A172 (cell line): ENCODE measurements at places on chromosomes 2 and 18. TPM values are rescaled to one million over a fixed set of nuclear protein-coding genes. Genes with fewer than 3 reads are reported as not detected.
A peak's percentile ranks its signal among the peaks of the same experiment; 100 is the strongest.

DNA sequence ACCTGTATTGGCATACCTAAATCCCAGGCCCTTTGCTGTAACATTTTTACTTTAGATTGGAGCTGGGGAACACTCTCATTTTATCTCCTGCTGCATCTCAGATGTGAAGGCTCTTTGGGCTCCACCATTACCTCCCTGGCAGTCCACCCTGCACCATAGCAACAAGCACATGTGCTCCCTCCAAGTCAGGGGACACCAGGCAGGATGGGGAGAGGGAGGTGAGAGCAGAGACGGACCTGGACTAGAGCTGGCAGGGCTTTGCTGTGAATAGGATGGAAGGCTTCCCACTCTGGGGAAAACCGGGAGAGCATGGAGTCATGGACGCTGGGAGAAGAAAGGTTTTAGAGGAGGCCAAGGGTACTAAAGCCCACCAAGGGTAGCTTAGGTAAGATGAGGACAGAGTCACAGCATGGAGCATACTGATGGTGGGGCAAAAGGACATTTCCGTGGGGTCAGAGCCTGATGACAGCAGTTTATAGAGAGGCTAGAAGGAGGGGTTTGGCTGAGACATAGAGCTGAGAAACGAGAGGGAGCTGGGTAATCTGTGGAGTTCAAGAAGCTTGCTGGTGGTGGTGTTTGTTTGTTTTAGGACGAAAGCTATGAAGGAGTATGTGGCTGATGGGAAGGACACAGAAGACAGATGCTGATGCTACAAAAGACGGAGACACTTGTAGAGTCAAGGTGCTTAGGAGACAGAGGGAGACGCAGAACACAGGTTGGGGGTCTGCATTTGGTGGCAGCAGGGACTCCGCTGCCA lies 134.8 kb downstream of the COL6A3 start:
- DNase-seq, result no peak

Gene LRRC30
- not detected in 2 replicates for total RNA-seq

Gene TMEM163
- 0.43 and 0.91 TPM in 2 replicates for total RNA-seq

DNA sequence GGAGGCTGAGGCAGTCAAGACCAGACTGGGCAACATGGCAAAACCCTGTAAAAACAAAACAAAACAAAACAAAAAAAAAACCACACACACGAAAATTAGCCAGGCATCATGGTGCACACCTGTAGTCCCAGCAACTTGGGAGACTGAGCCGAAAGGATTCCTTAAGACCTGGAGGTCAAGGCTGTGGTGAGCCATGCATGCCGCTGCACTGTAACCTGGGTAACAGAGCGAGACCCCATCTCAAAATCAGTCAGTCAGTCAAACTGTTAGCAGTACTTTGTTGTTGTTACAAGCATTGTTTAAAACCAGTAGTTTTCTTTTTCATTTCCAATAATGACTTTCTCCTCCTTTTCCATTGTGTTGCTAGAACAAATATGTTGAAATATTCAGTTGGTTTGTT lies 21.7 kb downstream of the EPB41L5 start:
- no peak for DNase-seq

DNA sequence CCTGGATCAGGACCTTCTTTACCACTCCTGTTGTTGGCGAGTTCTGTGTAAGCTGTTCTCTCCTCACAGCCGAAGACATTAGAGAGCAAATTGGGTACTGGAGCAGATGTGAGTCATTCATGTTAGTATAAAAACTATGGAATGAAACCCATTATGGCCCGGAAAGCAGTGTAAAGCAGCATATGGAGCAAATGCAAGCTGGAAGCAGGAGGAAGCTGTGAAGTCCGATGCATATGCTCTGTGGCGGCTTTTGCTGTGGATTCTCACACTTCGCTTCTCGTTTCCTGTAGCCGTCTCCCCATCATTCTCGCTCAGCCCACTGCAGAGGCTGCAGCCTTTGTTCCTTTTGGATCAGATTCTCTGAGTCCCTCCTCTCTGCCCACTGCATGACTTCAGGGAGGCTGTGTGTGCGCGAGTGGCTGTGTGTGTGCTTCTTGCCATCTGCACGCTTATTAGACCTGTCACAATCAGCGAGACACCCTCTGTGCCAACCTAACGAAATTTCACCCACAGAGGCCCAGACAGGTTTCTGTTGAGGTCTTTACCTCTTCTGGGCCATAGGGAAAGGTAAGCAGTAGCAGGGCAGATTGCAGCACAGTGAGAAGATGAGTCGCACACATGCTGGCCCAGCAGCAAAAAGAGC lies 3.3 kb upstream of the GALNT14 start:
- DNase-seq, result no peak

- no peak for DNase-seq
These were observed 168.7 kb downstream of the DDX1 start for GRCh38 chr2:15760232-15760910.

- DNase-seq, result no peak
These were observed 547.3 kb downstream of the PLCL1 start for GRCh38 chr2:198351647-198352046.

DNA sequence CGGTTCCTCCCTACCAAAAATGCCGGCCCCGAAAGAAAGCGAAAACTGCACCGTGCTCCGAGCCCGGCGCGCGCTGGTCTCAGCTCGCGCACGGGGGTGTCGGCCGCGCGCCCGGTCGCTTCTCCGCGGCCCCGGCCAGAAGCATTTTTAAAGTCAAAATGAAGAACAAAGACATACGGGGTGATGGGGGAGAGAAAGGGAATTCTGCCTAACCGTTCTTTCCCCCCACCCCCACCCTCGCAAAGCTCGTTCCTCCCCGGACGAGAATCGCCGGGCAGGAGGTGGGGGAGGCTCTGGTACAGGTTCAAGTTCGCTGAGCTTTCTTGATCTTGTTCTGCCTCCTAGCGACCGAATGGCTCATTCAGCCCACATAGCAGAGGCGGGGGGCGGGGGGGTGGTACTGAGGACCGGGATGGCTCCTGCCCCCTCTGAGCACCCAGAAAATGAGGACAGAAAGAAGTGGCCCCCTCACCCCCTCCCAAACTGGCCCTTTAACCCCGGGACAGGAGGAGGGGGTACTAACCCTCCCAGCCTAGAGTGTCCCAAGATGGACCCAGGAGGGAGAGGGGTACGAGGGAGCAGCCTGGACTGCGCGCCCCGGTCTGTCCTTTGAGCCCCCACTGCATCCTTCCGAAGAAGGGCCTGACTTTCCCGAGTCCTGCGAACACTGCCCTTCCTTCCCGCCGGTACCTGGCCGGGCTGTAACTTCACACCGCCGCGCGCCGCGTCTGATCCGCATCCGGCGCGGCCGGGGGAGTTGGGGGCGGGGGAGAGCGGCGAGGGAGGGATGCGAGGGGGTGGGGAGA lies 3.1 kb downstream of the BCL11A start:
- DNase-seq, result peak; percentile 43

DNA sequence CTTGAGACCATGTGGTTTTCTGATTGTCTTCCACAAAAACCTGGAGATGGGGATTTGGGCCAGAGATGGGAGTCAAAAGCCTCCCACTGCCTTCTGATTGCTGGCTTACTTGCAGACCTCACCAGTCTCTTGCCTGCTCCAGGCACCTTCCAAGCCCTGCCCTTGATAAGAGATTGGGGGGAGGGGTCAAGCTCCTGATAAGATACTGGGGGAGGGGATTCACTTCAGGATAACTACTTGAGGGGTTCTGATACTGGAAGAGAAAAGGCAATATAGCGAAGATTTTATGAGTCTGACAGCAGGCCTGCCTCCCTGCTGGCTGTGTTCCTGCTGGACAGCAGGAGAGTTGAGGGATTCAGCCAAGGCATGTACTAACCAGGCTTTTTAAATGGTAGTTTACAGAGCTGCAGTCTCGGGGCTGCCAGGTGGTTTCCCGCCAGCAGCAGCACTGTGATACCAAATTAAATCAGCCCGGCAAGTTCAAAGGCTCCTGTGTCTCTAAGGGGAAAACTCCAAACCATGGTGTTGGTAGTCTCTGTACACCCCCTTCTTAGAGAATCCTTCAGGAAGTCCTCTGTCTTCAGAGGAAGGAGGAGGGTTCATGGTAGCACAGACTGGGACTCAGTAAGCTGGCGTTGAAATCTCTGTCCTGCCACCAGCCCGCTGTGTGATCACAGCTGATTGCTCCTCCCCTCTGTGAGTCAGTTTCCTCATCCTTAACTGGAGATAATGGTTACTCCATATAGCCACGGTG lies 58.3 kb downstream of the FBXO36 start:
- DNase-seq, result peak; percentile 92

- no peak for DNase-seq
These were observed 3.9 kb downstream of the TMEM185B start for GRCh38 chr2:120219291-120219690.

DNA sequence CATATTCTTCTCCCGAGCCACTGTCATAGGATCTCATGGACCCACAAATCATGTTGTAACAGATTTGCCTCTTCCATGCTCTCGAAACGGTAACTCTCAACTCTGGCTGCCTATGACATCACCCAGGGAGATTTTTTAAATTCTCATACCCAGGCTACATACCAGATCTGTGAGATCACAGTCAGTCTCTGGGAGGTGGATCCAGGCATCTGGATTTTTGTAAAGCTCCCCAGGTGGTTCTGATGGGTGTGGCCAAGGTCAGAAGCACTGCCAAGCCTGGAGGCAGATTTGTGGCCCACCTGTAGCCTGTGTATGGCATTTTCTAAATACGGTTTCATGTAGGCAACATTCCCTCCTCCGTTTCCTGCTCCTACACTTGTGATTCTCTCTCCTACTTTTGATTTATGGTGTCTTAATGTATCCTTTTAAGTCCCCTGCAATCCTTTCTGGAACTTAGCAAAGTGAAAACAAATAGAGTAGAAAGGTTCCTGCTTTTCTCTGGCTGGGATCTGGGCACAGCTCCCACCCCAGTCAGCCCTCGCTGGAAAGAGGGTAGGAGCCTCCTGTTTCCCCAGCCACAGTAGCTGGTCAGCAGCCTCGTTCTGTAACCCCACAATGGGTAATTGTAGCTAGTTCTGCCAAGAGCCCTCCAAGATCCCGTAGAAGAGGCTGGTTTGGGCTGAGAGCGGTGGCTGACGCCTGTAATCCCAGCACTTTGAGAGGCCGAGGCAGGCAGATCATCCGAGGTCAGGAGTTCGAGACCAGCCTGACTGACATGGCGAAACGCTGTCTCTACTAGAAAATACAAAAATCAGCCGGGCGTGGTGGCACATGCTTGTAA lies 96.2 kb downstream of the KLHL29 start:
- DNase-seq, result peak; percentile 91

DNA sequence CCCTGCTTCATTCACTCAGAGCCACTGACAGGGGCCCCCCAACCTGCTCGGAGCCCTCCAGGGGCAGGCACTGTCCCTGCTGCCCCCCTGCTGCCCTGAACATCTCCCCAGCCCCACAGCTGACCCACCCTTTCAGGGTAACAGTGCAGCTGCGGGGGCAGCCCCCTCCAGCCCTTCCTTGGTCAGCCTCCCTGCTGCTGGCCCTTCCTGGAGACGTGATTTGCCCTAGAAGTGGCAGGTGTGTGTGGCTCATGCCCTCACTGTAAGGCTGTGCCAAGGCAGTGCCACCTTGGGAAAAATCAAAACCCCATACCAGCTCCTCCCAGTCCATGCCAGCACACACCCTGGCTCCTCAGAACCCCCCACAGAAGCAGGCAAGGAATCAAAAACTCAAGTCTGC lies 184.2 kb upstream of the HDAC4 start:
- DNase-seq, result no peak

DNA sequence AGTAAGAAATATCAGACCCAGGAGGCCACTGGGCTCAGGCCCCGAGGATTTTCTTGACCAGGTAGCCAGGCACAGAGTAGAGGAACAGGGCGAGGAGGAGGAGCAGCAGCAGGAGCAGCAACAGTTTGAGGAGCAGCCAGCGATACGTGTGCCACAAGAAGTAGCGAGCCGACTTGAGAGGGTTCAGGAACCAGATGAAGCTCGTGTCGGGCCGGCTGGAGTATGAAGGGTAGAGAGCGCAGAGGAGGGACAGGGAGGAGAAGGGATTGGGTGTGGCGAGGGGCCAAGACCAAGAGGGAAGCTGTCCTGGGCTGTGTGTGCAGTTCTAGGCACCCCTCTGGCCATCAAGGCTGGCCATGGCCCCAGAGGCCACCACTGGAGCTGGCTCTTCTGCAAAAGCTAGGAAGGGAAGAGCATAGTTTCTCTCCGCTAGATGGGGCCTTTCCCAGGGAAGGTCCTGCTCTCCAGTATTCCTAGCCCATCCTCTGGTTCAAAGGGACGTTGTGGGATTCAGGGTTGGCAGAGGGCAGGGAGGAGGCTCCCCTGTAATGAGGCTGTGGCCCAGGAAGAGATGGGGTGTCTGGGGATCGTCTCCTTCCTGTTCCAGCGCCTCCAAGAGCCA lies 17.8 kb downstream of the OTOF start:
- DNase-seq, result no peak

GRCh38 chr2:190181123-190181669 lies 118.7 kb upstream of the MSTN start:
- no peak for DNase-seq

Gene THUMPD2
- 15.9 and 18.2 TPM in 2 replicates for total RNA-seq

DNA sequence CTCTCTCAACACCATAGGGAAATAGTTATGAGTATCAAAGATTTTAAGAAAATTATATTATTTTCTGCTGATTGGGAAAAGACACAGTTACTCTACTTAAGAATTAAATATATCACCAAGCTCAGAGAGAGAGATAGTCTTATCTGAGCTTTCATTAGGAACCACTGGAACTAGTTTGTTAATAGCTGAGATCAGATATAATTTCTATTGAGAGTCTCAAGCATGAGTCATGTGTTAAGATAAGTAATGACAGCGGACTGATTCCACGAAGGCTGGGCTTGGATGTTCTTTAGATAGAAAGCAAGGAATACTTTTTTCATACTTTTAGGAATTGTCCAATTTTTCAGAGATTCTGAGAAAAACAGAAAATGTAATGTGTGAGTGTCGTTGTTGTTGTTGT lies 44.4 kb upstream of the RBM44 start:
- DNase-seq, result no peak

GRCh38 chr2:218852911-218853667 lies 6.5 kb upstream of the WNT6 start:
- DNase-seq, result peak; percentile 70

DNA sequence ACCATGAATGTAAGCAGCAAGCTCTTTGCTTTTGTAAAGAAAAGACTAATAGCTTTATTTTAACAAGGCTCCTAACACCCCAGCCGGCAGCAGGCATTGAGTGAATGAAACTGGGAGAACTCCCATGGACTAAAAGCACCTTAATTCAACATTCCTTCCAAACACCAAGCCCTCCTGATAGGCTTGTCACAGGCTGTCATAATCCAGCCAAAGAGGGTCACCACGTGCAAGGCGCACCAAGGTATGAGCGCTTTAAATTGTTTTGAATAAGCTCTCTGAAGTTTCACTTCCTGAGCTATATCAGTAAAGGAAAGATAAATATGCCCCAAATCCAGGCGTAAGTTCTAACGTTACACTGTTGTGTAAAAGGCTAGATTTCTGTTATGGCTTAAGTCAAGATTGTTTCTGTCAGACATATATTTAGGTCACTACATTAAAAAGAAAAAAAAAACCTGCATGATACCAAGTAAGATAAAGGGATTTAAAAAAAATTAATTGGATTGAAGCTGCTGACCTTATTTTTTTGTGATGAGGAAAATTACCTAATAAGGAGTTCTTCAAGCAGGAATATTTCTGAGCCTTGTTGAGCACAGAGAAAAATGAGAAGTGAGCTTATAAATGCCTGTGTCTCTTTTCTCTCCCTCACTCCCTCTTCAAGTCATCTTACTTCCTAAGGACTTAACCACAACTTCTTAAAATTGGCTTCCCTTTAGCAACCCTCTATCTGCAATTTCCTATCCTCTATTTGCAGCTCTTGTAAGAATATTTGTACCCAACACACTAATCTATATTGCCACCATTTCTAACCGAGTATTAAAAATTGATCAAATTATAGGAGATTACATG lies 136.1 kb upstream of the NRP2 start:
- DNase-seq, result no peak

- DNase-seq, result no peak
These were observed 32.1 kb downstream of the MBD2 start for GRCh38 chr18:54192415-54192814.

- DNase-seq, result no peak
These were observed 8.8 kb downstream of the HDAC4 start for GRCh38 chr2:239392072-239392357.

Gene HAUS1
- total RNA-seq, result 45.4 and 50.3 TPM in 2 replicates

Gene VIL1
- not detected in 2 replicates for total RNA-seq
